ENCODE measurements at places on chromosomes 11 and 22. TPM values are rescaled to one million over a fixed set of nuclear protein-coding genes. Genes with fewer than 3 reads are reported as not detected.

The GRK3 gene
- total RNA-seq, result 1.7 TPM

The RCOR2 gene
- total RNA-seq, result 0.17 TPM

GRCh38 chr11:67344264-67344663 is 9.1 kb downstream of the POLD4 start:
- DNase-seq, result no peak

The FGF19 gene
- total RNA-seq, result not detected

- DNase-seq, result peak; percentile 60
Measured at GRCh38 chr22:42621505-42622002, 6.9 kb upstream of the POLDIP3 start.

- DNase-seq, result no peak
Measured at GRCh38 chr11:11964774-11965150, 43.7 kb downstream of the DKK3 start.
